ENCODE measurements at places on chromosomes 3 and 15.
A peak's percentile ranks its signal among the peaks of the same experiment; 100 is the strongest.

GRCh38 chr3:134267996-134268395, 17.3 kb upstream of the RYK start:
- DNase-seq, result no peak

DNA sequence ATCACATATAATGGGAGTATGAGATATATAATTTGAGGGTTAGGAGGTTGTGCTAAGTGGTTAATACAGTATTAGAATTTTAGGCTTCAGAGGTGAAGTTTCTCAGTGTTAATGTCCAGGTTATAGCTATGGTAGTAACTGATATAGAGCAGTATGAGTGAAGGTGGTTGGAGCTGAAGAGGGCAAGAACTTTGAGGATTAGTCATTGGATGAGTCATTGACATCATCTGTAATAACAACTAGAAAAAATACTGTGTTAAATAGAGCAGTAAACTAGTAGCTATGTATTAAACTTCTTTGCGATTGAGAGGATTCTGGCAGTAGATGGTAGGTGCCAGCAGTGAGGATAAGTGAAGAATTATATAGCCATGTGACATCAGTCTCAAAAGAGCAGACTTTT, 47.5 kb upstream of the EIF3J start:
- DNase-seq, result no peak

- no peak for DNase-seq
These were observed 482.2 kb downstream of the RBMS3 start for GRCh38 chr3:29763115-29763514.

GRCh38 chr3:45599424-45599886, 4.9 kb downstream of the LIMD1 start:
- DNase-seq, result no peak

DNA sequence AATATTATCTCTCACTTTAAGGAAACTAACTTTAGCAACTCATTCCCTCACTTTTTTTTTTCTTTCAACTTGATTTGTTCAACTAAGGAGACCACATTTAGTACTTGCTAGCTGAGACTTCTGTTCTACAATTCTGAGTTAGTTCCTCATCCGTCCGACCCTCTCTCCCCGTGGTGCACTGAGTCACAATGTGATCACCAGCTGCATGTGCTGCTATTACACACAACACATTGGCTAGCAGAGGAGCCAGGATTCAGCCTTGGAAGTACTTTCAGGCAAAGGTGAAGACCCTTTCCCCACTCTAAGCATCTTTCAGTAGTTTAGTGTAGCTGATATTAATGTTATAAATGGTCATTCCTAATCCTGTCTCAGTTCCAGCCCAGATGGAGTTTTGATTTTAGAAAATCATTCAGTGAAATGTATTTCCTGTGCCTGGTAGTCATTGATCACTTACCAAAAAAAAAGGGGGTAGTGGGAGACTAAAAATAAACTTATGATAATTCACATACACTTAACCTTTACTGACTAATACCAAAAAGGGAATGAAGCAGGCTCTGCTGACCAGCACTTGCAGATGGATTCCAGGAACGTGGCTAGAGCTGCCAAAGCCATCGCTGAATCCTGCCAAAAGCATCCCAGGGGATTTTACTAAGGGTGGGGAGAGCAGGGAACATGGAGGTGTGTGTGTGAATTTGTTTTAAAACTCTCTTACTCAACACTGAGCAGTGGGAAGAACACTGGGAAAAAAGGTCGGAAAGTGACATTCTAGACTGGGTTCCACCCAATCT, 424.8 kb downstream of the LPP start:
- no peak for DNase-seq

DNA sequence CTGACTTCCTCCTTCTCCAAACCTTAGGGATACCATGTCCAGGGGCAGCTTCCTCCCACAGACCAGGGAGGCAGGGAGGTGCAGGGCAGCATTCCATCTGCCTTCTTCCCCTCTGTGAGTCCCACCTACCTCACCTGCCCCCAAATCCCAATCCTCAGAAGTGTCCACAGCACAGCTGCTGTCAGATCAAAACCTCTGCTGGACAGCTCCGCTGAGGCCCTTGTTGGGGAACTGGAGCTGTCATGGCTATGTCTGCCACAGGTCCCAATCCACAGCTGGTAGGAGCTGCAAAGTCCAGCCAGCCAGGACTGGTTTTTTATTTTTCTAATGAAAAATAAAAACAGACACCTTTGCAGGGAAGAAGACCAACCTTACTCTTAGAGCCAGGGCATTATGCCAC, 40.7 kb upstream of the TBC1D21 start:
- DNase-seq, result no peak

- DNase-seq, result no peak
These were observed 45.3 kb upstream of the INO80 start for GRCh38 chr15:41161336-41161735.

DNA sequence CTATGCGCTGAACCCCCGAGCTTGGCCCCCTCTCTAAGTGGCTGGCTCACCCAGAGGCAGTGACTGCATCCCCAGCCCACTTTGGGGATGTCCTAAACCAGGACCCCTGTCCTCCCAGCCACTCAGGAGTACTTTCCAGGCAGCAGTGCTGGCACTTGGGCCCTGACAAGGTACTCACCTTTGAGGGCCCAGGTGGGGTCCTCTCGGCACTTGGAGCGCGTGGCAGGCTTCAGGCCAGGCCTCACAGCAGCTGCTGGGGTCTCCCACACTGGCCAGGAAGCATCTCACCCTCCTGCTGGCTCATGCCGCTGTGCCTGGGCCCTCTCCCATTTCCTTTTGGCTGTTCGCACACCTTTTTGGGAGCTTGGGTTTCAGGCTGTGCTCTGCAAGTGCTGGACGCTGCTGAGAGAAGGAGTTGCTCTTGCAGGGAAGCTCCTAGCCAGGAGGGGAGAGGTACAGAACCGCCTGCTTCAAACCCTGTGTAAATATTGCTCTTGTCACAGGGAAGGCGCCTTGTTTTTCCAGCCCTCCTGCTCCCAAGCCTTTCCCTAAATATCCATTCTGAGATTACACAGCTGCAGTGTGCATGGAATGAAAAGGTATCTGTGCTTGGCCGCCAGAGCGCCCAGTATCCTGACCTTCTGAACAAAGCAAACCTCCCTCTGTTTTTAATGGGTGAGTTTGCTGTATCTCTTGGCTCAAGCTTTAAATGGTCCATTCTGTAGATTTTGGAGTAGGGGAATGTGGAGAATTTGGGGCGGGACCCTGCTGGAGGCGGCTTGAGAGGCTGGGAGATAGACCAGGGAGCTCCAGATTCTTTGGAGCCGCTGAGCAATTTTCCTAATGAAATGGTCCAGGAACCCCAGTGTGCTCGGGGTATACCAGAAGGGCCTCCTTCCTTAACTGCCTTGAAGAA, 45.6 kb downstream of the DNASE1L3 start:
- DNase-seq, result no peak

- no peak for DNase-seq
These were observed 16.3 kb downstream of the SEC11A start for GRCh38 chr15:84699538-84700191.

DNA sequence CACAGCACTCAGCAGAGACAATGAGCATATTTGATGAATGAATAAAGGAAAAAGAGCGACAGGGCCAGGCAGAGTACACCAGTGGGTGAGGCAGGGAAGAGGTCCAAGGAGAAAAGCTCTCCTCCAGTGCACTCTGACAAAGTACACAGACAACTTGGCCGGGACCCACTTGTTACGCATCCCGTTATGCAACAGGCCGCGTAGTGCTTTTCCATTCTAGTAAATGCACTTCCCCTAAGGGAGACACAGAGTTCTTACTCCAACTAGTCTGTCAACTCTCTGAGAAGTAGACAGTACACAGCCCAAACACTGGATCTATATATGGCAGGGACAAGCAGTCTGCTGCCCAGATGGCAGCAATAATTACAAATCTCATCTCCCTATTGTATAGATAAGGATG, 18.5 kb downstream of the LARP6 start:
- DNase-seq, result no peak

- DNase-seq, result no peak
These were observed 129.4 kb downstream of the VGLL4 start for GRCh38 chr3:11514191-11514821.

- DNase-seq, result no peak
These were observed 38.0 kb upstream of the XCR1 start for GRCh38 chr3:46065294-46065705.

DNA sequence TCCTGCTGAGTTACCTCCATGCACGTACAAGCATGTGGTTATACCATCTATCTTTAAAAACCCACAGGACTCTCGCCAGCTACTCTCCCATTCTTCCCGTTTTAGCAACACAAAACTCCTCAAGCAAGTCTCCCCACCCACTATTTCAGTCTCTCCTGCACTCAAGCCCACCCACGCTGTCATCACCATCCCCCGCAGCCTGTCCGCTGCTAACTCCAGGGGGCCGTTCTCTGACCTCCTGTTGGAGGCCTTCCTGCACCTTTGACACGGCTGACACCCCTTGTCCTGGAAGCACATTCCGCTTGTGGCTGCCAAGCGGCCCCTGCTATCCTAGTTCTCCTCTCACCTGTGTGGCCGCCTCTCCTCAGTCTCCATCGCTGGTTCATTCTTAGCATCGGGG, 7.5 kb upstream of the PCSK6 start:
- no peak for DNase-seq

DNA sequence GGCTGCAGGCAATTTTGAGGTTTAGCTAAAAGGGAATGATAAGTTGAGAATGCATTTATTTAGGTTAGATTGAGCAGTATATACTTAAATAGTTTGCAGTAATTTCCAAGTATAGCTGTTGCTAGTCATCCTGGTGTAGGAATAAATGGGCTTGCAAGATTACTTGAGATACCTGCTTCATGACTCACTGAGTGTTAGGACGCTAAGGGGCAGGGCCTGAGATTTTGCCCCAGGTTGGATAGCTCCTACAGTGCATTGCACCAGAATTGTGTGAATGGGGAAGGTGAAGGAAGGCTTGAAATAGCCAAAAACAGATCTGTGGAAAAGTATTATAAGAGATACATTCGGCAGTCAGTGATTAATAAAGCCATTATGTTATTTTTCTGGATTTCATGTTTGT, 72.8 kb downstream of the KCNH8 start:
- no peak for DNase-seq

- peak; percentile 69 for DNase-seq
These were observed at the start of gene ZNF710 for GRCh38 chr15:90001062-90001682. Gene ZNF710 (plus strand): TSS chr15:90001324. CDS start chr15:90067138, 65,814 bp downstream.

- no peak for DNase-seq
These were observed 26.0 kb downstream of the FBXW12 start for GRCh38 chr3:48397767-48398681.

GRCh38 chr15:65115086-65115485, at the start of gene UBAP1L:
Gene UBAP1L (minus strand): TSS chr15:65115200. CDS start chr15:65106215, 8,985 bp downstream.
- no peak for DNase-seq

- DNase-seq, result no peak
These were observed 192.5 kb upstream of the TSC22D2 start for GRCh38 chr3:150215616-150216015.

DNA sequence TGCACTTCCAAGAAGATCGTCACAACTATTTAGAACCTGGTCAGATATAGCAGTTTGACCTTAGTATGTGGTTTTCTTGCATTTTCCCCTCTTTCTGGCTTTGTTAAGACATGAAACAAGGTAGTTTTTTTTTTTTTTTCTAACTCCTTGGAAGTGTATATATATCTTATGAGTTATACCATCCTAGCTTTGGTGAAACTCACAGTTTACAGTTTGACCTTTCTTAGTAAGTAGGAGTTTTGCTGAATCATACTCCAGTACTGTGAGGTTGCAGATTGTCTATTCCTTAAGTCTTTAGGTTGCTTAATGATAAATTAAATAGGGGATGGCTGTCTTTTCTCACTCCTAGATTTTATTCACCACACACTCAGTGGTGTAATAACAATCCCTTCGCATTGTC, 325.0 kb downstream of the RBMS3 start:
- no peak for DNase-seq

DNA sequence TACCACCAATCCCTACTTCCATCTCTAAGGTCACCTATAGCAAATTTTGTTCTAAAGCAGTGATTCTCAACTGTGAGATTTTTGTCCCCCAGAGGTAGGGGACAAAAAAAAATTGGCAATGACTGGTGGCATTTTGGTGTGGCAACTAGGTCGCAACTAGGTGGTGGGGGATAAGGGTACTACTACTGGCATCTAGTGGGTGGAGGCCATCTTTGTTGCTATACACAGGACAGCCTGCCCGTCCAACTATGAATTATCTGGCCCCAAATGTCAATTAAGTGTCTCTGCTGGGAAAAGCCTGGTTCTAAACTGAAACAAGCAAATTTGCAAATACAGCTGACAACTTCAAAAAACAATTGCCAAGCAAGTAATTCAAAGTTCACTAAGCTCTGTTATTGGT, 1.4 kb downstream of the MTMR10 start:
- DNase-seq, result no peak

DNA sequence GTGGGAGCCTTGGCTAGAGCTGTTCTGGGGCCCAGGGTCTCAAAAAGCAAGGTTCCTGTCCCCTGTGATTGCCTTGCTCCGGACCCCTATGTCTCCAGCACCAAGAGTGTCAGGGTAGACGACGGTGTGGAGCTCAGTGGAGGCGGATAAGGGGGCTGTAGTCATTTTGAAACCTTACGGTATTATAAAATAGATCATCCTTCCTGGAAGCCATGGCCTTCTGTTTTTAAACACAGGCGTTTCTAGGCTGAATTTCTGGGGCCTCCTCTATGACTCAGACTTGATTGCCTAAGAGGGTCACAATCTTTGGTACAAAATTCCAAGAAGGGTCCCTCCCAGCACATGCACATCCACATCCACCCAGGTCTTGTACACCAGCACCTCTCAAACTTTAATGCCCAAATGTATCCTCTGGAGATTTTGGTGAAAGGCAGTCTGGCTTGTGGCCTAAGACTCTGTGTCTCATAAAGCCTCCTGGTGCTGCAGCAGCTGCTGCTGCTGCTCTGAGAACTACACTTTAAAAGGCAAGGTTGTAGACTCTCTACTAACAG, 70.5 kb upstream of the XCR1 start:
- DNase-seq, result no peak

DNA sequence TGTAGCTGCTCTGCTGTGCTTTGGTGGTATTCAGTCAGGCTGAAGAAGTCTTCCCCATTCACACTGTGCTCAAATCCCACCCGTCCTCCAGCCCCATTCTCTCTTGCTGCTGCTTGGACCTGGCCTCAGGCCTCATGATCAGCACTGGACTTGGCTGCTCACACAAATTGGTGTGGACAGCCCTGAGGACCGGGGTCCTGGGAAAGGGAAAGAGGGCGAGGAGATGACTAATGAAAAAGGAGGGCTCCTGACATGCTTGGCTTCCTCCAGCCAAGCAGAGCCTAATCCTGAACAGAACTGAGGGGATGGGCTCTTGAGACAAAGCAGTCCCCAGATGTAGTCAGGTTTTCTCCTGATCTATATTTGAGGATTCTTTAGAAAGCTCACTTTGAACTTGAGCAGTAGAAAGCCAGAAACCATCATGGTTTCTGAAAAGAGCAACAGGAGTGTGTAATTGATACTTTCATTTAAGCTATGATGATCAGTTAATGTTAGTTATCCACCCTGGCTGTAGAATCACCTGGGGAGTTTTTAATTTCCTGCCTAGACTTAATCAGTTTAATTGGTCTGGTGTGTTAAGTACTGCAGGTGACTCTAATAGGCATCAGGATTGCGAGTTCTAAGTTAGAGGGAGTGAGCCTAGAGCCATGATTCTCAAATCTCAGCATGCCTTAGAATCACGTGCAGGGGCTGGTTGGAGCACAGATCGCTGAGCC, 79.4 kb upstream of the THBS1 start:
- no peak for DNase-seq

- no peak for DNase-seq
These were observed 162.5 kb downstream of the FNDC3B start for GRCh38 chr3:172201870-172202236.

- no peak for DNase-seq
These were observed 25.3 kb upstream of the SELENOT start for GRCh38 chr3:150577855-150578254.
